ENCODE measurements at places on chromosomes 2 and 18.

DNA sequence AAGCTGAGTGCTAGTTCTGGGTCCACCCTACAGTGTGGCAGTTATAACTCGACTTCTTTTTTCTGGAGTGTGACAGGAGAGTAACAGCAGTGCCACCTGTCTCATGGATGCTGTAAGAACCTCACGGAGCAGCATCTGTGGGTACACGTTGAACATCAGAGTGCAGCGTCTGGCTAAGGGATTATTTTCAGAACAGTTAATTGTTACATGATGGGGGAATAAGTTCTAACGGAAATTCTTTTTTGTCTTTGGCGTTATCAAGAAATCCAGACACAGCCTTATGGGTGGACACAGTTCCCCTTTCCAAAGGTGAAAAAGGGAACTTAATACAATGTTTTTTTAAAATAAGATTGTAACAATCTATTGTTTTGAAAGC, 28.3 kb upstream of the TOGARAM2 start:
- DNase-seq: no peak

DNA sequence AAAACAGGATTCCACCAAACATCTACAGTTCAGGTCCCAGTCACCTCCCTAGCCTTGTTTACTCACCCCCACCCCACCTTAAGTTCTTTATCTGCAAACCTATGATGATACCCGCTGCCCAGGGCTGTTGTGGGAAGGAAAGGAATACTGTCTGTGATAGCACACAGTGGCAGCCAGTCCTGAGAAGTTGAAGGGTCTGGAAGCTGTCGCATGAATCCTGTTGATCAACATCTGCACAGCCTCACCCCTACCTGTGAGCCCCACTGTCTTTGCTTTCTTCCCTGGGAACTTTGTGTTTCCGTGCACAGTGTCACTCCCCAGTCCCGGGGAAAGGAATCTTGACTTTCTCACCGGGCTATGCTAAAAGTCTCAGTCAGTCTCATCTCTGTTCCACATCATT, 160.7 kb upstream of the EPAS1 start:
- no peak for DNase-seq

DNA sequence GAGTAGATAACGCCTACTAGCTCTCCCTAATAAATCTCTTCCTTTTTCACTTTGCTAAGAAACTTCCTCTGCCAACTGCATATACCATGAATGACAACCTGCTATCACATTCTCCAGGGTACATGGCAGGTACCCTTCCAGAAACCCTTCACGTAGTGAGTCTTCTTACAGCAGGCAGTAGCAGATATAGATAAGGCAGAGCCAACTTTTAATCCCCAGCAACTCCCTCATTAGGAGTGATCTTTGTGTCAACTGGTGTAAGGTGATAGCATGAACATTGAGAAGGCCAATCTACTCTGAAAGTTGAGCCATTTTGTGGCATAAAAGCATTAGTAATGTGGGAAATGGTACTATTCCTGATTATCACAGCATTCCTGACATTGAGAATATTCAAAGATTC, 5.7 kb upstream of the STK17B start:
- DNase-seq: no peak

DNA sequence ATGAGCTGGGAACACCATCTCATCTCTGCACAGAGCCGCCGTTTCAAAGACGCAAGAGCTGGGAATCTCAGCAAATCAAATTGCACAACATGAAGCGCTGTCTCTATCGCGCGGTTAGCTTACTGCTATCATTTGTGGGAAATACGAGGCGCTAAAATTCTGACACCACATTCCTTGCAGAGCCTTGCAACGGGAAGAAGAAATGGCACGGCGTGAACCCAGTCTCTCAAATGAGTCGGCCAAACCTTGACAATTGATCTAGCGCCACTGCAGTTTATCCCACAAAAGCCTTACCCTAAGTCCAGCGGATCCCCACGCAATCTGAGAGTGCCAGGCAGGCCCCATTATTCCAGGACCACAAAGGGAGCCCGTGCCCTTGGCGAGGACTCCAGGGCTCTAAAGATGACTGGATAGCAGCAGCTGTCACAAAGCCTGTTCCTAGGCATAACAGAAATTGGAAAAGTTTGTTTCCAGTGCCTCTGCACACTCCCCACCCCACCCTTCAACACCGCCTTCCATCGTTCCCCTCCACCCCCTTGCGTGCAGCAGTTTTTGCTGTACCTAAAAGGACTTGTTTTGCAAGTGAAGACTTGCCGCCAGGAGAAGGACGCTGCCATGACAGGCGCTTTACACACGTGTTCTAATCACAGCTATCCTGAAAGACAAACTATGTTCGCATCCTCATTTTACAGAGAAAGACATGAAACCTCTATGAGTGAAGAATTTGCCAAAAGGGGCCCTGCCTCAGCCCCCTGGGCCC, 252.4 kb downstream of the EIPR1 start:
- DNase-seq: no peak
